ENCODE measurements at places on chromosomes 2 and 18.

- no peak for DNase-seq
Measured at GRCh38 chr18:11040823-11041656, 108.3 kb downstream of the PIEZO2 start.

DNA sequence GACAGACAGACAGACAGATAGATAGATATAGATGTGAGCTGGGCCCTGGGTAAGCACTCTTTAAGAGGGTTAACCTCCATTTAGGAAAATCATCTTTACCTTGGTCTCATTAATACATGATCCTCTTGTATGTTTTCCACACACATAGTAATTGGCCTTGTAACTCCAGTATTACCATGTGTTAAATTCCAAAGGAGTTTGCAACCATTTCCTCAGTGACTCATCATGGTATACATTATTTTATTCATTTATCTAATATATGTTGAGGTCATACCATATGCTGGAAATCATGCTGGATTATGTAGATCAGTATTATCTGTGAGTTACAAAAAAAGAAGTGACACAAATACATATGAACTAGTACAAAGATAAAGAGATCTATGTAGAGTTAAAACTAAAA lies 504.3 kb downstream of the DCC start:
- no peak for DNase-seq

DNA sequence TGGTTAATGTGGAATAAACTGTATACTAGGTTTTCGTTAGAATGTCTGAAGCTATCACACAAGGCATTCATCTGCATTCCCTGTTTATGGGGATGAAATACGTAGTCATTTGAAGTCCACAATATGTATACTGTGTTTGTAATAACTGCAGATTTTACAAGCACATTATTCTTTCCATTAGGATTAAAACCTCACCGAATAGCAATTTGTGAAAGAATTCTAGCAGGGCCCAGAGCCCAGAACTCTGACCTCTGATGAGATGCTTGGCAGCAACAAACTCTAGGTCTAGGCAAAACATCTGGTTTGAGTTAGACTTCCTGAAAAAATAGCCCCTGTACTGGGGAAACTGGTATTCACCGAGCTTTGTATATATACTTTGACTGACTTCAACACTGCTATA lies 158.2 kb downstream of the SRBD1 start:
- DNase-seq: no peak

DNA sequence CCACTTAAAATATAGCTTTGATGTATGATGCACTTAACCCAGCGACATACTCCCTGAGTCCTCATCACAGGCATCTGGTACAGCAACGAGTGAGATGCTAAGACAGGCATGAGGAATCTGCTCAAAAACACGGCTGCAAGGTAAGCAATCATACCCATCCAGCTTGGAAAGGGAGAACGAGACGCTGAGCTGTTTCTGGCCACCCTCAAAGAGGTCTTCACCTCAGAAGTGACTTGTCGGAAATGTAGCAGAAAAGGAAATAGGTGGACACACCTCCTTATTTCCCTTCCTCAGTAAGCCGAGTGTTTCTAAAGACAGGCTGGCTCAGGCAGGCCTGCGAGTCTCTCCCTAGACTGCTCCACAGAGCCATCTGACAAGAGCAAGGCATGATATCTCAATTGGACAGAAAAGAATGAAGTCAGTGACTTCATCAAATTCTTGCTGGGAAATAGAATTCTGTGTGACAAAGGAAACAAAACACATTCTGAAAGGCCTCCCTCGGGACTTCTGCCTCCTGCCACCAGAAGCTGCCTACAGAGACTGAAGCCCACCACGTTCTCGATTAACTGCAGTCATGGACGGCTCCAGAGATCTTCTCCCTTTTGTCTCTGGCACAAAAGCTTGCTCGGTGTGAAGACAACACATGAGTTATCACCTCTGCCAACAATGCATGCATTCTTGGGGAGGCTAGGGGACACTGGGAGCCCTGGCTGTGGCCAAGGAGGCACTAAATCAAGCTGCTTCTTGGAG lies 84.3 kb downstream of the UXS1 start:
- DNase-seq: no peak
